ENCODE measurements at places on chromosomes 5 and 9.

- peak; percentile 3 for DNase-seq
Measured at GRCh38 chr5:26700759-26701384, 337.5 kb downstream of the CDH9 start.

DNA sequence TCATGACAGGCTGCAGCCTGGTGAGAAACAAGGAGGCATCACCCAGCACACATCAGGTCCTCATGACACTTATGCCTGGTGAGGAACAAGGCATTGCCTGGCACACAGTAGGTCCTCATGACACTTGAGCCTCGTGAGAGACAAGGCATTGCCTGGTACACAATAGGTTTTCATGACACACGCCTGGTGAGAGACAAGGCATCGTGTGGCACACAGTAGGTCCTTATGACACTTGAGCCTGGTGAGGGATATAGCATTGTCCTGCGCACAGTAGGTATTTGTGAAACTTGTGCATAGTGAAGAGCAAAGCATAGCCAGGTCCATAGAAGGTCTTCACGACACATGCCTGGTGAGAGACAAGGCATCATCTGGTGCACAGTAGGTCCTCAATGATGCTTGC lies 23.5 kb downstream of the WHRN start:
- no peak for DNase-seq

GRCh38 chr5:77367741-77368140 lies 124.4 kb downstream of the WDR41 start:
- peak; percentile 25 for DNase-seq

GRCh38 chr9:91764661-91765060 lies 185.4 kb downstream of the ROR2 start:
- no peak for DNase-seq

DNA sequence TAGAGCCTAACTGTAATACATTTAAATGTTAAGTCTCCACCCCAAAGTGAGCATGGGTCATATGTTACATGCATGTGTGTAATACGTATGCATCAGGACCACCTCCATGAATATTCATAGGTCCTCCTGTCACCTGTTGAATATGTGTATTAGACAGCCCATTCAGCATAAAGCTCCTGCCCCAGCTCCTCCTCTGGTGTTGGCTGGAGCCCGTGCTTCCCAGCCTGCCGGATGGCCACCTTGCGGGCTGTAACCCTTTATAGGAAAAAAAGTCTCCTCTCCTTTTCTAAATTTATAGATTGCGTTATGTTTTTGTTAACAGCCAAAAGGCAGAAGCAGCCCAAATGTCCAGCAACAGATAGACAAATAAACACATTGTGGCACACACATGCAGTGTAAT lies 299.5 kb downstream of the MED10 start:
- DNase-seq = no peak

- DNase-seq = peak; percentile 83
Measured at GRCh38 chr5:177113566-177114424, 19.8 kb upstream of the NSD1 start.

DNA sequence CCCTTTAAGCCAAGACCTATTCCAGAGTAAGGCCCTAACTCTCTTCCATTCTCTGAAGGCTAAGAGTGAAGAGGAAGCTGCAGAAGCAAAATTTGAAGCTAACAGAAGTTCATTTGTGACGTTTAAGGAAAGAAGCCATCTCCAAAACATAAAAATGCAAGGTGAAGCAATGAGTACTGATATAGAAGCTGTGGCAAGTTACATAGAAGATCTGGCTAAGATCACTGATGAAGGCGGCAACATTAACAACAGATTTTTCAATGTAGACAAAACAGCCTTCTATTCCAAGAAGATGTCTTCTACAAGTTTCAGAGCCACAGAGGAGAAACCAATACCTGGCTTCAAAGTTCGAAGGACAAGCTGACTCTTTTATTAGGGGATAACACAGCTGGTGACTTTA lies 1143.4 kb downstream of the CDH12 start:
- no peak for DNase-seq

DNA sequence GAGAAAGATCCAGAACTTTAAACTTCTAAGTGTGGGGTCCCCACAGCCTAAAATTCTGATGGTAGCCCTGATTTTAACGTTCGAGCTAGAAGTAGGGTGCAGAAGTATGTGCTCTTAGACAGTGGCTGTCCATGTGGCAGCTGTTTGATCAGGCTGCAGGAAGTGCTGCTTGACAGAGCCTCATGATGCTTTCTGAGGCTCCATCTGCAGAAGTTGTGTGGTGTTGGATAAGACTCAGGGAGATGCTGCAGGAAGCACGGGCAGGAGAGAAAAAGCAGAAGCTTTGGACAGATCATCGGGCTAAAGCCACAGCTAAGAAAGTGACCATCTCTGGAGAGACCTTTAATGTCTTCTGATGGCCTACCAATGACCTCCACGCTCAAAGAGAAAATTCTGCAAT lies 8.1 kb downstream of the MTMR12 start:
- DNase-seq = no peak

DNA sequence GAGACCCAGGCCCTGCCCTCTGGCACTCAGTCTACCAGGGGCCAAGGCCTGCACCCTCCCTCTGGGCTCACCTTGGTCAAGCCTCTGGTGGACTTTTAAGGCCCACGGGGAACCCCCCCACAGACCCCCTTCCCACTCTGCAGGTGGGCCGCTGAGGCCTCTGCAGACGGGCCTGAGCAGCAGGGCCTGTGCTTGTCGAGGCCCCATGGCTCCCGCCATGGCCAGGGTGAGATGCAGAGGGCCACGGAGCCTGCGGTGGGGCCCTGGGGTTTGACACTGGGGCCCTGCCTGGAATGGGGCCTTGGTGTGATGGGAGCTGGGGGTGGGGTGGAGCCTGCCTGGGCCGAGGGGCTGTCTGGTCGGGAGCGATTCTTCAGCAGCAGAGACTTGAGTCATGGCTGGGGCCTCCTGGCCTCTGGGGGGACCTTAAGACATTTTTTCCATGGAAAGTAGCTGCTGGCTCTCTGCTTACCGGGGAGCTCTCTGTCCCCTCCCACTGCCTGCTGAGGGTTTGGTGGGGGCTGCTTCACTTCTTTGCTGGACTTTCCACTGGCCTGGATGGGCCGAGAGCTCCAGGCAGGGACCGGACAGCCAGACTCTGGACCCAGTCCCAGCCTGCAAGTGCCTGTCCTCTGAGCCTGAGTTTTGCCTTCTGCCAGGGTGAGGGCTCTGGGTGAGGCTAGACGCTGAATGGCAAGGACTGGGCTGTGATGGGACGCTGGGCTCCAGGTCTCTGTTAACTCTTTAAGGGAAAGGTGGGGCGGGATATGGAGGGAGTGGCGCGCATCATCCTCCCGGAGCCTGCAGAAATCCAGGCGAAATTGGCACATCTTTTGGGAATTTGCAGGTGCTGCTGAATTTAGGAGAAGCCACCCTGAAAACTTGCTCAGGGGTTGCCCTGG lies 132.2 kb downstream of the RXRA start:
- DNase-seq = no peak

GRCh38 chr9:124321935-124322334 lies 64.2 kb downstream of the NEK6 start:
- no peak for DNase-seq

All from activated T-cell treated with anti-CD3 and anti-CD28 coated beads, Interleukin-2, amount 50 U/mL, for 72 hours (primary cell).